ENCODE measurements at places on chromosomes 5 and 9.
A peak's percentile ranks its signal among the peaks of the same experiment; 100 is the strongest.

DNA sequence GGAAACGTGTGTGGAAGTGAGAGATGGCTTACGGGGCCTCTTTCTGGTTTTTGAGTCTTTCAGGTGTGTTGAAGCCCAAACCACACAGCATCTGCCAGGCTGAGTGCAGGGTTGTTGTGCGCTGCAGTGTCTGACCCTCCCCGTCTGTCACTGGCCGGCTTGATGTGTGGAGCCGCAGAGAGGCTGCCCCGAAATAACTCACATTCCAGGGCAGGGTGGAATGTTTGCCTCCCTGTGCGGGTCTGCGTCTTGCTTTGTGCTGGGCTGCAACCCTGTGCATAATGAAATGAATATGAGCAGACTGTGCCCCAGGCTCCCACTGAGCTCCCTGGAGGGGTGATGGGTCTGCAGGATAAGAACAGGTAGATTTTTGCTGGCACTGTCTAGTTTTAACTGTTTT is 9.9 kb upstream of the PLEKHG4B start:
- DNase-seq, result no peak

DNA sequence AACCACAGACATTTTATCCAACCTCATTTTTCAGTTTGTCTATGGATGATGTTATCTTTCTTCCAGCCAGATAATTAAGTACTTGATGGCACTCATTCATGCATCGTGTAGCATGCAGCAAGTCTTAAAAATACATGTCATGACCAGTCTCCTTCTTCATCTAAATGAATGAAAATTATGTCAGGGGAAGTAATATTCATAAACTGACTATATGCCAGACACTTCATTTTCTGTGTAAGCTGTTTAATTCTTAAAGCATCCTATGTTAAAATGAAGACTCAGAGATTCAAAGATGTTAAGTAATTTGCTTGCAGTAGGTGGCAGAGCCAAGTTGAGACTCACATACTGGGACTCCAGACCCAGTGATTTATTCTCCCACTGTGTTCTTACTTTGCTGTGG is 181.7 kb upstream of the CD180 start:
- DNase-seq, result no peak

- no peak for DNase-seq
These were observed 80.1 kb downstream of the COL15A1 start for GRCh38 chr9:99023831-99024230.

DNA sequence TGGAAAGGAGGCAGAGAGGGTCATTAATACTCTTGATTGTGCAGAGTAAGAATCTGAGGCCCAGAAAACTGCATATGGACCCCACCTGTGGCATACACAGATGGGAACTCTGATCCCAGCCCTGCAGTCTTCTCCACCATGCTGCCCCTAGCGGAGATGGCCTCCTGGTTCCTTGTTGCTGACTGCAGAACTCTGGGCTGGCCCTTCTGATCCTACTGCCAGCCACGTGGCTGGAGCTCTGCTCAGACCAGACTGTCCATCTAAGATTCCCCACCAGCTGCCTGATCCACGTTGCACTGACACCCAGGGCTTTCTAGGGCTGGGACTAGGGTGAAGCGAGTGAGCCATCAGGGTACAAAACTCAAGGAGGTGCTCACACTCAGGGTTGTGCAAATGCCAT is 245.7 kb upstream of the NR4A3 start:
- DNase-seq, result no peak

DNA sequence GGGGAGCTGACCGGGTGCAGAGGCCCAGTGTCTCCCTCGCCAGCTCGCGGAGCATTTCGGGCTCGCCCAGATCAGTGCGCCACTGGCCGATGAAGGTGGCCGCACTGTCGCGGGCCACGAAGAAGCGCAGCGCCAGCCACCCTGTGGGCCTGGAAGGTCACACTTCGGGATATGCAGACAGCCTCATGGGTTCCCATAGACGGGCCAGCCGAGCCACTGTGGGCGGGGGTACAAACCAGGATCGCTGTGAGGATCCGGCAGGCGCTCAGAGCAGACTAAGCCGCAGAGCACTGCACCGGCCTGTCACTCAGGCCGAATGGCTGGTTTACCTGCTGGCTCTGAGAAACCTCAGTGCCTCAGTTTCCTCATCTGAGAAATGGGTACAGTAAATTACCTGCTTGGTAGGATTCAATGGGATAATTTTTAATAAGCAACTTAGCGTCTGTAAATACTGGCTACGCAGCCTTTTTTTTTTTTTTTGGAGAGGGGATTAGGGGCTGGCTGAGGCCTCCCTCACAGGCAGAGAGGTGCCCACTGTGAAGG is 64.0 kb upstream of the IGFBPL1 start:
- no peak for DNase-seq

DNA sequence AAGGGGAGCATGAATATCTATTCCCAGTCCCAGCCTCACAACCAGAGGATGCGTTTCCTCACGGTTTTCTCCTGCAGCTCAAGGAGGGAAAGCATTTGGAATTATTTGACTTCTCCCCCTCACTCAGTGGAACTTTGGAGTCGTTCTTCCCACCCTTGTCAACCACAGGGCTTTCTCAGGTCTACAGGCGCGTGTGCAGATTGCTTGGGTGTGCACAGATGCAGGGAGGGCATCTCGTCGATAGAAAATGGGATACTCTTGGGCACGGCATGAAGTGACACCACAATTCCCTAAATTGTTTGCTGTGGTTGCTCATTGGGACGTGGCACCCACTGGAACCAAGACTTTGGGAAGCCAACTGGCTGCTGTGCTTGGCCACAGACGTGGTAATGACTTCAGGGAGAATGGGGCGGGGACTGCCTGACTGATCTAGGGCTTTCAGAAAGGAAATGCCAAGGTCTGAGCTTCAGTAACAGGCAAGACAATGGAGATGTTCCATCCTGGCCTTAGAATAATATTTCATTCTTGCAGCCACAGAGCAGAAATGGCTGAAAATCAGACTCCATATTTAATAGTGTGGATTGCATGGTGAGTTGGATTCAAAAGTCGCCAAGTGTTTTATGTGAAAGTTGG is 12.2 kb upstream of the OBP2B start:
- DNase-seq, result no peak

GRCh38 chr9:3080951-3081350 is 237.1 kb upstream of the PUM3 start:
- DNase-seq, result no peak

- DNase-seq, result no peak
These were observed 1.6 kb downstream of the FER start for GRCh38 chr5:108749128-108749861.

DNA sequence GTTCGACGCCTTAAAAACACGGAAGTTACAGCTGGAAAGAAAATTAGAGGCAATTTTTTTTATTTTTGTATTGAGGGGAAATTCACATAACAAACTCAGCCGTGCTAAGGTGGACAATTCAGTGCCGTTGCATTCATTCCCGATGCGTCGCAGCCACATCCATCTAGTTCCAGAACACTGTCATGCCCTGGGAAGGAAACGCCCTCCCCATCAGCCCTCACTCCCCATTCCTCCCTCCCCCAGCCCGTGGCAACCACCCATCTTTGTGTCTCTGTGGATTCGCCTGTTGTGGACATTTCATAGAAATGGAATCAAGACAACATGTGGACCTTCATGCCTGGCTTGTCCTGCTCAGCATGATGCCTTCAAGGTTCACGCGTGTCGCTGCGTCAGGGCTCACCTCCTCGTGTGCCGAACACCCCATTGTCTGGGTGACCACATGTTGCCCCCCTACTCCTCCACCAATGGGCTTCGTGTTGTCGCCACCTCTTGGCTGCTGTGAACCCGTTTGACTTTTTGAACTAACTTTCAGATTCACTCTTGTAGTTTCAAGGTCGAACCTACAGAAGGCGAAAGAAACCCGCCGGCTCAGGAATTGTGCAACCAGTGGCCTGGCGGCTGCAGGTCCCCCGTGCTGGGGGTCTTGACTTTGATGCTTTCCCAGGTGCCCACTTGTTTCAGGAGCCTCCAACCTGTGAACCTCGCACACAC is 17.4 kb upstream of the CAMSAP1 start:
- no peak for DNase-seq

DNA sequence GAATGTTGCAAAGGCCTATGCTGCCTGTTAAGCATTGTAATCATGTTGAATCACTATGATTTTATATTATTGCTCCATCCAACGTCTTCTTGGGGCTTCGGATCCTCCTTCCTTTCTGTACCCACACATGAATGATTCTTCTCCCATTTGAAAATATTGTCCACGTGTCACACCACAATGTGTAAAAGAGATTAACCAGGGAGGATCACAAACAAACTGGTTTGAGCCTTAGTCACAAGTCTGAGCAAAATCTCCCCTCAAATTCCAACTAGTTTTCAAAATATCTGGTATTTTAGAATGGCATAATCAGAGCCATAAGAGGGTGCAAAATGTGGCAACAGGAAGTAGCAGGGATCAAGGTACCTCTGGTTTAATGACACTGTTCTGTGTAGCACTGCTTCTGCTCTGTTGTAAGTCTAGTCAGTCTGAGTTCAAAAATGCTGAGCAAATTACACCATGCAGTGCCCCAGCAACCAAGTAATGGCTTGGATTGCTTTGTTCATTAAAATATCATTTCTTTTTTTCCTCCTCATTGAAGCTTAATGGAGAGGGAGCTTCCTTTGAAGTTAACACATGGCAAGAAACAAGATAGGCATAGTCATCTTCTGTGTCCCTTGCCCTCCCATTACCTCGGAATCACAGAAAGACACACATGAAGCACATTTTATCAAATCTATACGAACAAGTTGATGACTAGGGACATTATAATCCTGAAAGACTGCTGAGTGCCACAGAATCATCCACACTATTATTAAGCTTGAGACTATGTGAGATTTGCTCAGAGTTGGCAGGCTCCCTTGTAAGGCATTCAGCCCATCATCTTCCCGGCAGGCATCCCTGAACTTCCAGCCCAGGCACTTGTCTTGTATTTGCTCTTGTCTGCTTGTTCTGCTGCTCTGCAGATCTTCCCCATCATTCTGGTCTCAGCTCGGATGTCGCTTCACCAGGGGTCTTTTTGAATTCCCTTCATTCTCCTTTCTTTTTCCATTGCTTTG is 102.0 kb upstream of the PRLR start:
- DNase-seq, result no peak

DNA sequence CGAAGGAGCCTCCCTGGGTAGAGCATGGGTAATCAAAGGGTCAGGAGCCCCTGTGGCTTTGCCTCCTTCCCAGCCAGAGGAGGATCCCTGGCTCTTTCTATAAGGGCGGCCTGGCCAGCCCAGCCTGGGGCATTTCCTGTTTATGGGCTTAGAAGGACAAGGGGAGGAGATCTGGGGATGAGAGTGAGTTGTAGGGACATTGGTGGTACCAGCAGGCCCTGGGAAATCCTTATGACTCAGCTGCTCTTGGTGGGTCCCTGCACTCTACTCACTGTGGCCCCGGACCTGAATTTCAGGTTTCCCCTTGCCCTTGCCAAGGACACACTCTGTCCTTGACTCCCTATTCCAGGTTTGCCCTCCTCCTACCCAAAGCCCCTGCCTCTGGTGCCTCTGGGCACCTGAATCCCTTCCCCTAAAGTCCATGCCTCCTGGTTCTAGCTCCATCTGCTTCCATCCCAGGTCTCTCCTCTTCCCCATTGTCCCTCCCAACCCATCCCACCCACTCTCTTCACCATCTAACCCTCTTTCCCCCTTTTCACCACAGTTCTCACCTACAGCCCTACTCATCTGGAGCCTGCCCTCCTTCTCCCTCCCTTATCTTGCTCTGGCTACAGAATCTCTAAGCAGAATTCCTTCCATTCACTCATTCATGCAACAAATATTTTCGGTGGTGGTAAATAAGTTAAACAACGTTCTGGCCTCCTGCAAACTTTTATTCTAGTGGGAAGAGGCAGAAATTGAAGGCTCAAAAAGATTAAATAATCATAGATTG is 34.9 kb downstream of the PCDH1 start:
- no peak for DNase-seq

DNA sequence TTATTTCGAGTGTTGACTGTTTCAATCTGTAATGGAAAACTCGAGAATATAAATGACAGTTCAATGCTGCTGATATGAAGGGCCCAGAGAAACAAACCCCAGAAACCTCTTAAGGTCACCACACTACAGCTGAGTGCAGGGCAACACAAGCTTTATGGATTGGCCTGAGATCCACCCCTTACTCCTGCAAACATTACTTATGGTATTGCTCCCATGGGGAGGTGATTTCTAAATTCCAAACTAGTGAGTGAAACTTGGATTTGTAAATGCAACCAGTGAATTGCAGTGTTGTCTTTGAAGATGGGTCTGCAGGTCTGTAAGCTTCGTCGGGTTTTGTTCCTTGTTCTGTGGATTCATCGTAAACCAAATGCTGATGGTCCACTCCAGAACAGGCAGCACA is 85.4 kb downstream of the NTRK2 start:
- DNase-seq, result no peak

GRCh38 chr5:67799732-67800234 is 415.8 kb upstream of the PIK3R1 start:
- no peak for DNase-seq

- DNase-seq, result no peak
These were observed 47.7 kb downstream of the CNTRL start for GRCh38 chr9:121122246-121123032.

DNA sequence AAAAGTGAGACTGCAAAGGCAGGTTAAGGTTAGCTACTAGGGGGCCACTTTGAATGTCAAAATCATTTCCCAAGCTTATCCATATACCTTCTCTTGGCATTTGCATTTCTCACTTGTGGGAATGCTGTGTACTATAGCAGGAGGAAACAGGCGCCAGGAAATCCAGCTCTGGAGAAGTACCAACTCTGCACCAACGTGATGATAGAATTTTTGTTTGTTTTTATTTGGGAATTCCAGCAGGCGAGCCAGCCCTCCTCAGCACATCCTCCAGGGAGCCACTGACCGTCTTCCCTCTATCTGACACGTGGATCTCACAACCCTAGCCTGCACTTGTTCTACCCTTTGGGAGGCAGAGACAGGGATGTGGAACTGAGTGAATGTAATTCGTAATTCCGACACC is 318.0 kb downstream of the ACTL7B start:
- no peak for DNase-seq

DNA sequence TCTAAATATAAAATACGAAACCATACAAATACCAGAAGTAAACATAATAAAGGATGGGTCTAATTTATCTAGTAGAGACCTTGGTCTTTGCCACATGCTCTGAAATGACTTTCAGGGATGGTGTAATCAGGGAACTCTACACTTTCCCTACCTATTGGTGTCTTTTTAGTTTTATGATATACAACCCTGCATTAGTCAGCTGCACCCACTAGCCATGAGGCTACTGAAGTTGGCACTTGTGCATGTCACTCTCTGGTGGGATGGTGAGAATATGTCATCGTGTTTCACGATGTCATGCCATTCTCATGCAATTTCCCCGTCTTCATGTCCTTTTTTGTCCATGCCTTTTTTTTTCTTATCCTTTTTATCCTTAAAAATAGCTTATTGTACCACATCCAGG is 234.9 kb upstream of the ACTBL2 start:
- no peak for DNase-seq

GRCh38 chr5:168125445-168126199 is 165.8 kb upstream of the WWC1 start:
- no peak for DNase-seq

- DNase-seq, result no peak
These were observed 250.0 kb downstream of the CWC27 start for GRCh38 chr5:65018763-65019162.

- DNase-seq, result peak; percentile 2
These were observed 603.8 kb downstream of the TLE4 start for GRCh38 chr9:80175286-80176150.

- DNase-seq, result no peak
These were observed 15.0 kb downstream of the LPCAT1 start for GRCh38 chr5:1508659-1509290.

- no peak for DNase-seq
These were observed 256.5 kb downstream of the SEC61B start for GRCh38 chr9:99478469-99479027.

- DNase-seq, result no peak
These were observed 185.8 kb upstream of the IRX4 start for GRCh38 chr5:2068531-2068930.

Measured in NCI-H1930 (cell line).